ENCODE measurements at places on chromosomes 16 and 17.

DNA sequence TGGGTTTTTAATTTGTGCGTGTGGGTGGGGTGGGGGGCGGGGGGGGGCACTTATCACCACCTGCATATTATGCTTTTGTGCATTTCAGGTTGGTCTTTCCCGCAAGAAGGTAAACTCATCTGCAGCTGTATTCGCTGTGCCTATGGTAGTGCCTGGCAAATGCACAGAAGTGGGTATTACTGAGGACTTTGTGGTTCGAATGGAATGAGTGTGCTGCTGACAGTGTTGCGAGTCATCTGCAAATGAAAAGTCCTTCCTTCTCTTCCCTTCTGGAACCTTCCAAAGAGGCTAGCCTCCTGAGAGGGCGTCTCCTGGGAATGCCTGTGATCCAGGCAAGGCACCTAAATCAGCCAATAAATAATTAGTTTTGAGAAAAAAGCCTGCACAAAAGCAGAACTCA, 532.9 kb downstream of the MAF start:
- DNase-seq = no peak

- DNase-seq = peak; percentile 72
These were observed 15.4 kb downstream of the FLYWCH1 start for GRCh38 chr16:2927010-2927646.

- DNase-seq = peak; percentile 32
These were observed 100.6 kb downstream of the ZNF423 start for GRCh38 chr16:49755313-49755620.

DNA sequence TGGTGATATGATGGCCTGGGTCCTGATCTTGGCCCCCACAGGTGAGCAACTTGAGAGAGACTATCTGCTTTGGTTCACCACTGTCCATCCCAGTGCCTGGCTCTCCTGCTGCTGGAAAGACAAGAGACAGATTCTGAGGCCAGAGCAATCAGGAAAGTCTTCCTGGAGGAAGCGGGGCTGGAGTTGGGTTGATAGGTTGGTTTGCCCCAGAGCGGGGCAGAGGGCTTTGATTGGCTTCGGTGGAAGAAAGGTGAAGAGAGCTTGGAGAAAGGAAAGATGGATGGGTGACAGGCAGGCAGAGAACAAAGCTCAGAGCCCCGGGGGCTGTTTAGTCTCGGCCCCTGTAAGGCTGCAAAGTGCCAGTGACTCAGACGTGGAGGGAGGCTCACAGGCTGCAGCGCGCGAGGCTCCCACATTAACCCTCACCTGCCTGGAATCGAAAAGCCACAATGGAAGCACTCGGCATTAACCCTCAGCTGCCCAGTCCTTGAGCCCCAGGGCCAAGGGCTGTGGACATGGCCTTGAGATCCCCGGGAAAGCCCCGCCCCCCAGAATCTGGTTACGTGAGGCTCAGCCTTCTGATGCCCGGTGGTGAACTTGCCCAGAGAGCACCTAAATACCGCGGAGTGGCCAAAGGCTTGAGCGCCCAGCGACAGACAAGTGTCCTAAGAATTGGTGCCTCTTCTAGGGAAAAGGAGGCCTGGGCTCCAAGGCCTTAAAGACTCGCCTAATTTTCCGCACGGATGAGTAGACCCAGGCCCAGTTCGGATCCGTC, 996 bp upstream of the CPNE2 start:
- DNase-seq = no peak

GRCh38 chr17:13387236-13387635, 214.5 kb downstream of the HS3ST3A1 start:
- DNase-seq = no peak

DNA sequence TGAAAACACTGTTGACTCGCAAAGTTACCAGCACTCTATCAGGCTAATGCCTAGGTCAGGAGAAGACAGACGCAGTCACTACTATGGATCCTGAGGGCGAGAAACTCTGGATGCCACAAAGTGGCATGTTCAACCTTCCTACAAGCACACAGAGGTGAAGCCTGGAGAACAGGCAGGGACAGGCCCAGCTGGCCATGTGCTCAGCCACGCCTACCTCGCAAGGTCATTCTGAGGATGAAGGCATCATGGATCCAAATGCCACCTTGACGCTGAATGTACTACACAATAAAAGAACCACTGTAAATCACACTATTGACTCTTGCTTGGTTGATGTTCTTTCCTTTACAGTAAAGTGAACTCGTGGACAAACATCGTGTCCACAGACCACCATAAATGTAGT, 85.8 kb downstream of the ANKRD11 start:
- no peak for DNase-seq

GRCh38 chr16:17497648-17498047, 26.9 kb upstream of the XYLT1 start:
- no peak for DNase-seq

DNA sequence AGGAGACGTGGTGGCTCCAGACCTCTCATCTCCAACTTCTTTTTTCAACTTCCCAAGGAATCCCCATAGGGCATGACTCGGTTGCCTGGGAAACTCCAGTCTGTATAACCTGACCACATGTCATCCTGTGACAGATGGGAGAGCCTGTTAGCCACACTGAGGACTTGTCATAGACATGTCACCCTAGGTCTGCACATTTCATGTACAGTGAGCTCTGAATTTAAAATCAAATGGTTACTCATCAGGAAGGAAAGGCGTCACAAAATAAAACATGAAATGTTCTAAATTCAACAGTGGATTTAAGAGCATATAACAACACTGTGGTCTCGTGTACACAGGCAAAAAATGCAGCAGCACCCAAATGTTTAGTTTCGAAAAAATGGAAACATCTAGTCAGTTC, 22.2 kb upstream of the ADAMTS18 start:
- DNase-seq = no peak

All from hippocampal formation (tissue), 2 donors.